Cardiac fibroblast (primary cell): ENCODE measurements at places on chromosomes 16 and 17.

DNA sequence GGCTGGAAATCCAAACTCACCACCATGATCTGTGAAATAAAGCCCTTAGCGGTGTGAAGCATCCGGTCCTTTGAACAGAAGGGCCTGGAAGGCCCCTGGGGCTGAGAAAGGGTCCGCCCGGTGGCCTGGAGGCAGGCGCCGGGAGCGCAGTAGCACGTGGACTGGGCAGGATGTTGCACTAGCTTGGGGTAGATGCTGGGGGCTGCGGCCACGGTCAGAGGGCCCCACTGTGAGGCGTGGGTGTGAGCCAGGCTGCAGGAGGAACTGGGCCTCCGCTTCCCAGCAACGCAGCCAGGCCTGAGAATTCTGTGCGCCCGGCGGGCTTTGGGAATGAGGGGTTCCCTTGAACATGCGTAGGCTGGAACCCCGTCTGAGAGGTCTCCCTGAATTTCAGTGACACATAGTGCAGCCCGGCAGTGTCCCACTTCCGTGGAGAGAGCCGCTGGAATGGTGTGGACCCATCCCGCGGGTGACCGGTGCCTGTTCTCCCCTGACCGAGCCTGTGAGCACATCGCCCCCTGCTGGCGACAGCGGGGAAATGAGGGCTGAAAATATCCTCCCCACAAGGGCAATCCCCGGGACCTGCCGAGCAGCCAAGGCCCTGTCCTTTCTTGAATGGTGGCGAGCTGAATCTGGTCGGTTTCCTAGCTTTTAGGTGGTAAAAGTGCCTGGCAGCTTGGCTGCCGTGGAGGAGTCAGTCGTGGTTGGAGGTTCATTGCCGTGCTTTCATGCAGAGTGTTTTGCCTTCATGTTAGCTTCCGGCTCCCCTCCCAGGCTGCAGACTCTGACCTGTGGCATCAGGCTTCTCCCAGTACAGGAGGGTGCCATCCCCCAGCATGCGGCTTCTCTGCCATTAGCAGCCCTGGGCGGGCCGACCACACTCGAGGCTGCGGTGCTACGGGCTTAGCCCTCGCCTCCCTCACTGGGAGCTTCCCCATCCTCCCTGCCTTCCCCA is 43.8 kb downstream of the DNAJA2 start:
- DNase-seq: peak; percentile 64

GRCh38 chr16:11672206-11673090 is 4.2 kb downstream of the SNN start:
- DNase-seq: no peak

GRCh38 chr16:17965133-17965900 is 371.2 kb downstream of the NPIPA8 start:
- DNase-seq: no peak

GRCh38 chr17:74961657-74962350 is 10.8 kb downstream of the HID1 start:
- DNase-seq: peak; percentile 91

DNA sequence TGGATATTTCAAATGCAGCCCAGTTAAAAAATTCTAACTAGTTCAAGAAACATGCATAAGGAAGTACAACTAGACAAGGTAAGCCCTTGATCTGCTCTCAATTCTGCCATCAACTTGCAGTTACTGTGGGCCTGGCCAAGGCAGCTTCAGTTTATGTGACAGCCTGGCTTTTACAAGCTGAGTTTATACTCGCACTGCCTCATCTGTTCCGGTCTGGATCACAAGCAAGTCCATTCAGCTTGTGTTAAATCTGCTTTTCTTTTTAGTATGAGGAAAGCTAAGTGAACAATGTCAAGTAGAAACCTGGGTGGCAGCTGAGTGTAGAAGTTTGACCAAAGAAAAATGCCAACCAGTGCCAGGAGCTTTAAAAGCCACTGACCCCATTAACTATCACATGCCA is 76.6 kb upstream of the CORO6 start:
- no peak for DNase-seq

- DNase-seq: no peak
Observed at GRCh38 chr16:361341-361871, 8.9 kb upstream of the AXIN1 start.
